ENCODE measurements at places on chromosomes 7 and 10.
A peak's percentile ranks its signal among the peaks of the same experiment; 100 is the strongest.

DNA sequence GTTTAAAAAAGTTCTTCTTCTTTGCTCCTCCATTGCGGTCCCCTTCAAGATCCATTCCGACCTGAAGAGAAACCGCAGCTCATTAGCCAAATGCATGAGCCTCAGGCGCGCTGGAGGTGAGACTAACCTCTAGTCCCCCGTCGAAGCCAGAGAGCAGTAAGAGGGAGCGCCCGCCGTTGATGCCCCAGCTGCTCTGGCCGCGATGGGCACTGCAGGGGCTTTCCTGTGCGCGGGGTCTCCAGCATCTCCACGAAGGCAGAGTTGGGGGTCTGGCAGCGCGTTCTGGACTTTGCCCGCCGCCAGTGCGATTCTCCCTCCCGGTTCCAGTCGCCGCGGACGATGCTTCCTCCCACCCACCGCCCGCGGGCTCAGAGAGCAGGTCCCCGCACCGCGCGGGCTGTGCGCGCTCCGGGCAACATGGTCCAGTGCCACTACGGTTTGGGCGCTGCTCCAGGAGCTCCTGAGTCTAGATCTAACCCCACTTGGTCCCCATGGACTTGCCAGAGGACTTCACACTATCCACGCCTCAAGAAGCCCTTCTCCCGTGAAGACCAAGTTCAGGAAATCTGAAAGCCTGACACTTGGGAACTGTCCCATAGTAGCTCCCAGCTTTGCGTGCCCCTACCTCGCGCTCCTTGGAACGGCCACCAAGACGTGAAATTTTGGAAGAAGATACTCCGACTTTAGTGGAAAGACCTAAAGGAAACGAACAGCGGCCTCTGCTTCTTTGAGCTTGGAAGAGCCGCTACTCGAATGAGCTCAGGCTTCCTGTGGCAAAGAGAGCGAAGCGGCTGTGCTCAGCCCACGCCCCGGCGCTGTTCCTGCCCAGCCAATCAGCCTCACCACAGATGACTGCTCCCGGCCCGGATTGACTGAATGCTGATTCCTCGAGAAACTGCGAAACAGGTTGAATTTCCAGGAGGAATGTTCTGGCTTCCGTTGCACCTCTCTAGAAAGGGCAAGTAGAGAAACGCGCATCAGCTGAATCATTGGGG lies at the start of gene ABCB1:
ABCB1 (minus strand) TSS at position 755 of the 995 bp plus-strand sequence; CDS start at position 55, 700 bp downstream.
- no peak for DNase-seq

- no peak for DNase-seq
Measured at GRCh38 chr10:113119801-113120200, 169.8 kb downstream of the TCF7L2 start.

GRCh38 chr7:106381252-106381651 lies 96.5 kb upstream of the NAMPT start:
- no peak for DNase-seq

DNA sequence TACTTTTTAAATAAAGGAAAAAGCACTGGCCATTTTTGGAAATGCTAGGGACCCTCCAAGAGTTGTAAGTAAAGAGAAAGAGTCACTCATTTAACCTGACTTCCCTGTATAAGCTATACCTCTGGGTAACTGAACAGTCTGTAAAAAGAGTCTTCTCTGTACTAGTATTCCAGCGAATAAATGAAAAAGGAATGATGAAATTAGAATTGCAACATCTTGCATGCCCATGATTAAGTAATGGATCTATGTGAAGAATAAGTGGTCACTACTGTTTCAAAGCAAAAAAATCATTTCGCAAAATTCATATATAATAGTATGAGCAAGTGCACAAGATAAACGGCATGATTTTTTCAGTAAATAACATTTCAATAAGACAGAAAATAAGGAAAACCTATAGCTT lies 116.8 kb downstream of the ZFAND4 start:
- no peak for DNase-seq

GRCh38 chr7:98472521-98472954 lies 71.6 kb upstream of the BAIAP2L1 start:
- DNase-seq: no peak

DNA sequence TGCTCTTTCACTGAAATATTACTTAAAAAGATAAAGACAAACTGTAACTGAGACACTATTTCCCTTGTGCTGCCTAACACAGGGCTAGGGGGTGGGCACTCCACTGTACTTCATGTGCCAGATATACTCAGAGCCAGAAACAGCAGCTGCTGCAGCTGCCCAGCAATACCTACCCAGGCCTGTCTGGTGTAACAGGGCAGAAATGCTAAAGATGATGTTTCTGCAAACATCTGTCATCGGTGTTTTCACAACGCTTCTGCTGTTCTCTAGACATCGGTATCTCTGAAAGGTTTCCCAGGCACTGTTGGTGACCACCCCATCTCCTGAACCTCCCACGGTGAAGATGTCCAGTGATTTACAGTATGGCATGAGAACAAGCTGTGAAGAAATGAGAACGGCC lies 42.7 kb downstream of the LAMB1 start:
- no peak for DNase-seq

GRCh38 chr10:60299390-60299778 lies 90.3 kb downstream of the ANK3 start:
- no peak for DNase-seq

- no peak for DNase-seq
Measured at GRCh38 chr7:66602159-66602558, 26.5 kb upstream of the KCTD7 start.

DNA sequence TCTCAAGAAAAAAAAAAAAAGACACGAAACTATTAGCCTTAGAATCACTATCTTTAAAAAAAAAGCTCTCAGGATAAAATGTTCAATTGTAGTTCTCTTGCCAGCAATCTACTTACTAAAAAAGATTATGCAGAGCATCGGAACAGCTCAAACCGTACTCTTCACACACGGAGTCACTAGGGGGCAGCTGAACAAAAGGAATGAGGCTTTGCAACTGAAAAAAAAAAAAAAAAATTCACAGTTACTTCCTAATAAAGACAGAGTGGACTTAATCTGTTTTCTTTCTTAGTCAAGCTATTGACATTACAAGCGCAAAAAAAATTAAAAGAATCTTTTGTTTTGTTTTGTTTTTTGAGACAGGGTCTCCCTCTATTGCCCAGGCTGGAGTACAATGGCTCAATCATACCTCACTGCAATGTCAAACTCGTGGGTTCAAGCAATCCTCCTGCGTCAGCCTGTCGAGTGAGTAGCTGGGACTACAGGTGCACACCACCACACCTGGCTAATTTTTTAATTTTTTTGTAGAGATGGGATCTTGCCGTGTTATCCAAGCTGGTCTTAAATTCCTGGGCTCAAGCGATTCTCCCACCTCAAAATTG lies 11.5 kb downstream of the PMS2 start:
- peak; percentile 10 for DNase-seq

GRCh38 chr10:77626266-77626935 lies 11.2 kb downstream of the KCNMA1 start:
- no peak for DNase-seq

- DNase-seq: no peak
Measured at GRCh38 chr10:46060706-46061105, 14.6 kb upstream of the MSMB start.

DNA sequence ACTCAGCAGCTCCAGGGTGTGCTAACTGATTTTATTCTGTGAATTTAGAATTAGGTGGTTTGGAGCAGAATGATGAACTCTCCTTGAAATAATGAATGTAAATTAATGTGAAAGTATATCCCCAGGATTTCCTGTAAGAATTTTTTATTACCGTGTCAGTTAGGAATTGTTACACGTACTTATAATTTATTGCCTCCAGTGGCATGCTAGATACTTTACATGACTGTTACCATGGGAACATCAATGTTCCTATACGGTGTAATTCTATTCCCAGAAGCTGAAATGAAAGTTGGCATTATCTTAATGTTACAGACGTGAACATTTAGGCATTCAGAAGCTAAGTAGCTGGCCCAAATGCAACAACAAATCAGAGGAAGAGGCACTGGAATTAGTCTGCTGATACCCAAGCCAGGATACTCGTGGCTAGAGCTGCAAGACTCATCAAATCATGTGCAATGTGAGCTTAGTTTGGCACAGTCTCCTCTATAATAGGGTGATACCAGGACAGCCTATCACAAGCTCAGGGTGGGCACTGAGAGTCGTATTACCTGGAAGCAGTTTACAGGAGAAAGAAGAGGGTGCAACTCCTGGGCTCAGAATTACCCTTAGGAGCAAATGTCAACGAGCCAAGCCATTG lies 30.0 kb upstream of the PRKAR2B start:
- DNase-seq: no peak

GRCh38 chr10:129713659-129714265 lies 246.7 kb downstream of the MGMT start:
- DNase-seq: no peak

DNA sequence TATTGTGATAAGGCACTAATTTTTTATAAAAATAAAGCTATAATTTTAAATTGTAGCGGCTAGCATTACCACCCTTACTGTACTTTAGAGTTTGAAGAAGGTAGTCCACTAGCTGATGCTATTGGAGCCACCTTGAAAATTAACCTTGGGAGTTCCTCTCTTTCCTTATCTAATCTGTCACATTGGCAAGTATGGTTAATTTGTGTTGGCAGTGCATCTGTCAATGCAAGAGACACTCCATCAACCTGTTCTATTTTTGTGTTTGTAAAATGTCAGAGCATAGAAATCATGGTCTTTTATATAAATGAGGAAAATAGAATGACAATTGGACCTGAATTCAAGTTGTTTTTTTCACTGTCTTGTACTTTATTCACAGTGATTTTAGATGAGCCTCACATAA lies 20.5 kb downstream of the GLCCI1 start:
- no peak for DNase-seq

DNA sequence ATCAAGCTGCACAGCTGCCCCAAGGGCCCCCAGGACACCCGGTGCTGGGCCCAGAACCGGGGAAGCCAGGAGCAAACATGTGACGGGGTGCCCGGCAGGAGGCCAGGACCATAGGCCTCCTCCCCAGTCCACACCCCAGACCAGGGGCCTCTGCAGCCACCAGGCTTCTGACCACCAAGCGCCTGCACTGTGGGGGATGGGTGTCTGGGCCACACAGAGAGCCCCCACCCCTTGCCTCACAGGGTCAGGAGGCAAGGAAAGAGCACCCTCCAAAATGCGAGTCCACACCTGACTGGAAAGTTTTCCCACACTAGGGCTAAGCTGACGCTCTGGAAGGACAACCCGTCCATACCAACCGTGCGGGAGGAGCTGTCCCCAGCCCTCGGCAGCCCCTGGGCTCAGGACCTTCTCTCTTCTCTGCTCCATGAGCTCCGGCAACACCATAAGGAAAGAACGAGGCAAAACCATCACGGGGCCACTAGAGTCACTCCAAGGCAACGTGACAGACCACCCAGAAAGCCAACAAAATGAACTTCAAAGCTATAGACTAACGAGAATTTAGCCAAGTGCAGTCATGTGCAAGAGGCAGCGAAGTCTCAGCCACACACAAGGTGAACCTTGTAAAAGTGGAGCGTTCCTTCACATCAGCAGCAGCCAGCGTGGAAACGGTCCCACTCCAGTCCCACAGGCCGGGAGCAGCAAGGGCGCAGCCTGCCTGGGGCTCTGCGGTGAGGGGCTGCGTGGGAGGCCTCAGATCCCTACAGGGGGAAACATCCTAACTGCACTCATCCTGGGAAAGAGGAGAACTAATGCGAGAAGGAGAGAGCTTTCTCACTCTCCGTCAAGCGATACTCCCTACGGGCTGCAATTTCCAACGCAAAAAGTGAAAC lies 5.1 kb downstream of the STK32C start:
- DNase-seq: no peak

DNA sequence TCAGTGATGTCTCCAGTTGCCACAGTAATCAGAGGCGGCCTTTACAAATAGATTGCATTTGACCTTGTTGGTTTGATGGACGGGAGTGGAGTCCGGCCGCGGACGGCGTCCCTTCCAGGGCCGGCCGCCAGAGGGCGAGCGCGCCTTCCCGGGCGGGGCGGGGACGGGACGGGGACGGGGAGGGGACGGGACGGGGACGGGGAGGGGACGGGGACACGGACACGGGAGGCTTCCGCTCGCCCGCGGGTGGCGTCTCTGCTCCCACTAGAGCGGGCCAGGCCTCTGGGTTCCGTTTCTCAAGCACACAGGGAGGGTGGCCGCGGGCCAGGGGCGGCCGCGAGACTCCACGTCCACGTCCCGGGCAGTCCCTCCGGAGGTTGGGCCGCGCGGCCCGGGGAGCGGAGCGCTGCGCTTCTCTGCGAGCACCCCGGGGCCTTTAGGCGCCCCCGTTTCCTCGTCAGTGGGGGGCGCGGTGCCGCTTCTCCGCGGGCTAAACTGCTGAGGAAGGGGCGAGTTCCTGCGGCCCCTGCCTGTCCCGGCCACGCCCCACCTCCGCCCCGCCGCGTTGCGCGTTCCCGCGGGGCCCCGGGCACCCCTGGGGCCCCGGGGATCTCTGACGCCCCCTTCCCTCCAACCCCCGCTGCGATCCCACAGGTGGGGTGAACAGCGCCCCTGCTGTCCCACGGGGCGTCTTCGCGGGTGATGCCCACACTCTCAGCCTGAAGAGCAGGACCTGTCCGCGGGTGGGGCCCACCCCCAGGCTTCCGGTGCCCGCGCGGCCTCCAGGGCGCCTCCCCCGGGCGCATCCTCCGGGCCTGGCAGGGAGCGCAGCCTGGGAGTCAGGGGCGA lies 84.2 kb upstream of the MKI67 start:
- DNase-seq: peak; percentile 46
